Ovary (tissue), 10 donors: ENCODE measurements at places on chromosomes 7 and 10. TPM values are rescaled to one million over a fixed set of nuclear protein-coding genes. Genes with fewer than 3 reads are reported as not detected.

ZNF736 gene
- 16.3 TPM for total RNA-seq

OLAH gene
- total RNA-seq, result 0.48 TPM

CAMK2B gene
- 0.45 TPM for total RNA-seq

CYP17A1 gene
- 32.1 TPM for total RNA-seq

TMEM176B gene
- total RNA-seq, result 108 TPM

ALOX5 gene
- total RNA-seq, result 10.6 TPM

TMEM236 gene
- total RNA-seq, result 0.32 TPM

IDI2 gene
- not detected for total RNA-seq

IPMK gene
- total RNA-seq, result 4.3 TPM

VSIR gene
- 57.2 TPM for total RNA-seq

FAM221A gene
- total RNA-seq, result 5.5 TPM

GRCh38 chr10:14383266-14383665 lies 52.5 kb upstream of the FRMD4A start:
- no peak for DNase-seq

- no peak for DNase-seq
Measured at GRCh38 chr7:55059021-55059420, 40.2 kb downstream of the EGFR start.

DNA sequence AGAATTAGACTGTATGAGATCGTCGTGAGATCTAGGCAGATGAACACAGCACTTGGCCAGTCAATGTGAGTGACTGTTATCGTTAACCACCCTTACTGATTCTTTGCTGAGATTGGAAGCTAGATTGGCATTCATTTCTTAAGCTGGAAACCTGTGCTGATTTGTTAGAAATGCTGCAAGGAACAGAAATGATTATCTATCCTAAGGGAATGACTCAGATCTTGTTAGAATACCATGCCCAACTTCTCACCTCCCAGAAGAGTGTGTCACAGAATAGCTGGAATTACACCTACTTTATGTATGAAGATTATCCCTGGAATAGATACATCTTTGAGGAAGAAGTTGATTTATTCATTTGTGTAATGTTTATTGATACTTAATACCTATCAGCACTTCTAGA lies 275.2 kb downstream of the AUTS2 start:
- DNase-seq, result no peak

- DNase-seq, result no peak
Measured at GRCh38 chr7:3312583-3312982, 11.5 kb downstream of the SDK1 start.

GRCh38 chr7:129923709-129924108 lies 29.1 kb downstream of the UBE2H start:
- DNase-seq, result no peak

DNA sequence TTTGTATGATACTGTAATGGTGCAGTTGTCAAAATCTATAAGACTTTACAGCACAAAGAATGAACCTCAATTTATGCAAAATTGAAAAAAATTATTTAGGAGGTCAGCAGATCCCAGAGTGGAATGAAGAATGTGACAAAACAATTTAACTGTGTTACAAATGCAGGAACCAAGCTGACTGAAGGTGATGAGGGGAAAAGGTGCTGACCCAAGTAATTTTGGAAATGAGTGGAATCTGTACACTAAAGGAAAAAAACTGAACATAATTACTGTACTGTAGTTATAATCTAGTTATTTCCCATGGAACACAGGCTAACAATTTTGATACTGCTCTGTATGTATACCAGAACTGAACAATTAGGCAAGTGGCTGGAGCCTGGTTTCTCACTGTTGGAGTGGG lies 31.2 kb upstream of the ZCCHC24 start:
- no peak for DNase-seq

- DNase-seq, result no peak
Measured at GRCh38 chr10:110600487-110601101, 33.1 kb downstream of the SMC3 start.

DNA sequence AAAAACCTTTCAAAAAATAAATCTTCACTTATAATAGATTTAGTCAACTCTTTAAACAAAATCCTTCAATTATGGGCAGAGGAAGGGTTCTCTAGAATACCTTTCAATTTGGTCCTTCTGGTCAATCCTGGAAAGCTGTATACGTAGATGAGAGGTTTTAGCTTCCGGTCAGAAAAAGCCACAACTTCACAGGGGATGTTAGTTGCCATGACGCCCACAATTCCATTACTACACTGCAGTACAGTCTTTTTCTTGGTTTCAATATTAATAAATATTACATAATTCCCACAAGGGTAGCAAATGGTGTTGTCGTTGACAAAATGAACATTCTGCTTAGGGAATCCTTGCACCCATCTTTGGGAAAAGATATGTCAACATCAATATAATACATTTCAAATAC lies 1.7 kb downstream of the CFAP43 start:
- no peak for DNase-seq

- DNase-seq, result no peak
Measured at GRCh38 chr7:43674559-43675436, 54.5 kb downstream of the COA1 start.

- no peak for DNase-seq
Measured at GRCh38 chr7:135817583-135817982, 69.0 kb upstream of the FAM180A start.

- DNase-seq, result no peak
Measured at GRCh38 chr10:75717126-75717916, 285.9 kb downstream of the LRMDA start.

GRCh38 chr7:36862771-36863261 lies 138.5 kb upstream of the AOAH start:
- DNase-seq, result no peak

DNA sequence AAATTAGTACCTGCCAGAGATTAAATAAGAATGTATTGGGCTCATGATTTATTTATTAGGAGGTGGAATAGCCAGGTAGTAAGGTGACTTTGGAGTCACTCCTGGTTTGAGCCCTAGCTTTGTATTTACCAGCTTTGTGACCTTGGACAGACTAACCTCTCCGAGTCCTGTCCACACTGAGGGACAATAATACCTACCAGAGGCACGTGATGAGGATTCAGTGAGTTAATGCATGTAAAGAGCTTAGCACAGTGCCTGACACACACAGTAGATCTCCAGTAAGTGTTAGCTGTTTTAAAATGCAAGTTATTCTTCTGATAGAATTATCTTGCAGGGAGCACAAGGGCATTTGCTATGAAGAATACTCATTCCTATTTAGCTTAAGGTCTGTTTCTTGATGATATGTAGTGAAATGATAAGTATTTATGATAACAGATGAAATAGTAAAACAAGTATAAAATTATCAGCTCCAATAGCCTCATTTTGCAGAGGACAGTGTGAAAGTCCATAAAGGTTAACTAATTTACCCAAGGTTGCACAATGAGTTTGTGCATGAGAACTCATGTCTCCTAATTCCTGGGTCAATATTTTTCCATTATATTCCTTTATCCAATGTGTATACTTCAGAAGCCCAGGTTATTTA lies 36.4 kb downstream of the RABGEF1 start:
- DNase-seq, result no peak

DNA sequence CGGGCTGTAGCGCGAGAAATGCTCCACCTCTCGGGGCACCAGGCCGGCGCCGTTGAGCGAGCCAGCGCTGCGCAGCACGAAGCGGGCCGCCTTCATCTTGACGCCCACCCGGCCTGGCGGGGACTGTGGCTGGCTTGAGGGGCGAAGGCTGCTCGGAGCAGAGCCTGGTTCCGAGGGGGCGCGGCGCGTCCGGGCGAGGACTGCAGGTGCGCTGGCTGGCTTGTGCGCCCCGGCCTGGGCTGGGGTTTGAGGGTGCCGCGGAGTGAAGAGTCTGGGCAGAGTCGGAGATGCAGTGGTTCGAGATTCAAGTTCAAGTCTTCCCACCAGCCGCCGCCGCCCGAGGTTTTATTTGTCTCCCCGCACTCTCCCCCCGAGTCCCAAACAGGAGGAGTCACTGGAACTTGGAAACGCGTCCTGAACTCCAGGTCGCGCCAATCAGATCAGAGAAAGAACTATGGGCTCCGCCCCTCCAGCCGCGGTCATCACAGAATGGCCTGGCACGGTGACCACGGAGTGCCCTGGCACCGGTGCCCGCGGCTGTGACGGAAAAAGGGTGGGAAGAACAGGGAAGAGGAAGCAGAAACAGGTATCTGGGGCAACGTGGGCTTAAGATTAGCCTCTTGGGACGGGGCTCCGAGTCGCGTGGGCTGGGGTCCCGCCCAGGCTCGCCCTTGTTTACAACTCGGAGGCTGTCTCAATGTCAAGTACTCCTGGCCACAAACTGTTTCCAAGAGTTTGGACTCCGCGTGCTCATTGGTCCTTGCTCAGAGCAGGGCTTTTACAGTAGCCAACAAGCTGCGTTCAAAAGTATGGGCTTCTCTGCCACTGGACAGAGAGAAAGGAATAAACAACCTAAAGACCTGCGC lies at the start of gene PDK4:
Gene PDK4 (minus strand): TSS at position 319 of the 866 bp plus-strand sequence. CDS start 223 bp downstream, at position 96.
- DNase-seq, result peak; percentile 90

DNA sequence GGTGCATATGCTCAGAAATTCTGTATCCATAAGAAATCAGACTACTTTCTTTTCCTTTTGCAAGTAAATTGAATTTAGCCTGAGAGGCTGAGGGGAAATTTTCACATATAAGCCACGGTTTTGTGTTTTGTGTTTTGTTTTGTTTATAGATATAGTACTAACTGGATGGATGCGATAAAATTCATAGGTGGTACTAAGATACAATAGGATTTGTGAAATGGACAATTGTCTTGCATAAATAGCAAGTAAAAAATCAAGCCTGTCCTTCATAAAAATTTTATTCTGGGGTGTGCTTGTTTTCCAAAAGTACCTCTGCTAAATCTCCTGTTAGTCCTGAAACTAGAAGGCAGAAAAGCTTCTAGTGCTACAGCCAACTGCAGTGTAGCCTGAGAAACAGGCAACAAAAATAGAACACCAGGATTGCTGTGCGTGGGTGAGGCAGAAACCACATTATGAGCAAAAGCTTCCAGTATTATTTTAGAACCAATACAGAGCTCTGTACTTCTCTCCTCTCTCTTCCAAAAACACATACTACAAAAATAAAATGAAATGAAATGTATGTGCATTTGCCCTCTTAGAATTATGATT lies 634 bp upstream of the HDAC9 start:
- DNase-seq, result no peak

- DNase-seq, result no peak
Measured at GRCh38 chr7:27453702-27454405, 208.8 kb downstream of the HIBADH start.
